Stimulated activated CD4-positive, alpha-beta T cell treated with anti-CD3 and anti-CD28 coated beads, Interleukin-1b, Interleukin-23, amount 100 ng/mL, for 1 hour (primary cell): ENCODE measurements at places on chromosomes 2 and 18.

DNA sequence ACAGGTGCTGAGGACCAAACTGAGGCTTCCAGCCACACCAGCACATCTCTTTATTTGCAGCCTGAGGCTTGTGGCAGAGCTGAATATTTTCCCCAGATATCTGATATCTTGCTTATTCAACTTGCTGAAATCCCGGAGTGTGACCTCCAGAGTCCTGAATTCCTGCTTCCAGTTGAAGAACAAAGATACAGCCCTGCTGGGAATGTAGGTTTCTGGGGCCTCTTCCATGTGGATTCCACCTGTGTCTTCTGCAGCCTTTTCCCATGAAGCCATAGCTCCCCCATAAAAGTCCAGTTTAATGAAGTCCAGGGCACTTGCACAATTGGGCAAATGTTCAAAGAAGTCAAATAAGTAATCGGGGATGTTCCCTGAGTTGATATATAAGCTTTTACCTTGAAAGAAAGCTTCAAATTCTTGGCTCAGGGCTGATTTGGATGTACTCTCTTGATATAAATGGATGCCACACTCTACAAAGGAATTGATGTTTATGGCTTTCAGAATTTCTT is 14.9 kb downstream of the NLRC4 start:
- no peak for DNase-seq

GRCh38 chr18:43004421-43004820 is 111.1 kb downstream of the RIT2 start:
- DNase-seq, result no peak

DNA sequence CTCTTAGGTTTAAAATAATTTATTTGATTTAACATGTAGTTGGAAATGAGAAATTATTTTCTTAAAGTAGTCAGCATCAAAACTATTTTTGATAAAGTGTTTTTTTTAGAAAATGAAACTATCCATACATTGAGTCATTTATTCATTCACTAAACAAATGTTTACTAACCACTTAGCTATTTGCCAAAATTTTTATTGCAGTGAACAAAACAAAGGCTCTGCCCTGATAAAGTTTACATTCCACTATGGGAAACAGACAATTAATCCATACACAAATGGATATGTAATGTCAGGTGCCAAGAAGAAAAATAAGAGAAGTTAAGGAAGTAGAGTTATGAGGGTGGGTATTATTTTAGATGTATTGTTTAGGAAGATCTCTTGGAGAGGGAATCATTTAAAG is 19.1 kb upstream of the CCDC178 start:
- no peak for DNase-seq

DNA sequence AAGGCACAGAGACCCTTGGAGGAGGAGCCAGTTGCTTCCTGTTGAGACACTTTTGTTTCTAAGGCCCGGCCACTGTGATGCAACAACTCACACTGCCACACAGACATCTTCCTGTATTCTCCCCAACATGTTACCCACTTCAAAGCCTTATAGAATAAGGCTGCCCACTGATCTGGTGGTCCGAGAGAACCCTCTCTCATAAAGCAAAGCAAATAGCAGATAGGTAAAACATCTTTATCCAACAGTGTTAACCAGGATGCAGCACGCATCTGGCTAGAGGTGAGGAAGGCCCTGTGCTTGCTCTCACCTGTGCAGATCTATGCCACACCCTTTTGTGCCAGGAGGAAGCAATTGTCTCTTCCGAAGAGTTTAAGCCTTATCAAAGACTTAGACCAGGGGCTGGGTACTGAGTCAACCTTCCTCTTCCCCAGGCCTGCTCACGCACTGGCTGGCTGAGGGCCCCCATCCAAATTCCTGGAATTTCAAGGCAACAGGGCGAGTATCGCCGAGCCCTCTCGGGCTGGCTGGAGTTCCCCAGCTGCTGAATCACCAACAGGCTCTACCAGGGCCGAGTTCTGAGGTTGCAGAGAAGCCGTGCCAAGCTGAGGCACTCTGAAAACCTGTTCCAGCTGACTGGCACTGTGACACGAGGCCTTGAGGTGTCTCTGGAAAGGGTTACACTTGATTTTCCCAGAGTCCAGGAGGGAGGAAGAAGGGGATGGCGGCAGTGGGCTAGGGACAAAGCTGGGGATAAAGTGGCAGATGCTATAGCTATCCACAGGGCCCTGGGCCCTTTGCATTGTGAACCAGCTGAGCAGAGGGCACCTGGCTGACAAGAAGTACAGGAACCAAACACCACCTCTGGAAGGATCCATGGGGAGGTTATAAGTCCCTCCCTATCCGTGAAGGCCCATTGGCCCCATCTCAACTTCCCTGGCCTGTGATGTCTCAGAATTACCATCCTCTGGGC is 29.3 kb downstream of the TGFA start:
- DNase-seq, result no peak

DNA sequence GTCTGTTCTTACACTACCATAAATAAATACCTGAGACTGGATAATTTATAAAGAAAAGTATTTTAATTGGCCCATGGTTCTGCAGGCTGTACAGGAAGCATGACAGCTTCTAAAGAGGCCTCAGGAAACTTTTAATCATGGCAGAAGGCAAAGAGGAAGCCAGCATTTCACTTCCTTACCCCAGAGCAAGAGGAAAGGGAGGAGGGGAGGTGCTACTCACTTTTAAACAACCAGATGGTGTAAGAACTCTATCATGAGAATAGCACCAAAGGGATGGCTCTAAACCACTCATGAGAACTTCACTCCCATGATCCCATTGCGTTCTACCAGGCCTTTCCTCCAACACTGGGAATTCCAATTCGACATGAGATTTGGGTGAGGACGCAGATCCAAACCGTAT is 344.4 kb upstream of the SLC39A10 start:
- DNase-seq, result no peak

GRCh38 chr2:26347286-26347865 is 787 bp upstream of the ADGRF3 start:
- no peak for DNase-seq

- DNase-seq, result no peak
Observed at GRCh38 chr2:162092658-162093556, 18.9 kb upstream of the DPP4 start.

DNA sequence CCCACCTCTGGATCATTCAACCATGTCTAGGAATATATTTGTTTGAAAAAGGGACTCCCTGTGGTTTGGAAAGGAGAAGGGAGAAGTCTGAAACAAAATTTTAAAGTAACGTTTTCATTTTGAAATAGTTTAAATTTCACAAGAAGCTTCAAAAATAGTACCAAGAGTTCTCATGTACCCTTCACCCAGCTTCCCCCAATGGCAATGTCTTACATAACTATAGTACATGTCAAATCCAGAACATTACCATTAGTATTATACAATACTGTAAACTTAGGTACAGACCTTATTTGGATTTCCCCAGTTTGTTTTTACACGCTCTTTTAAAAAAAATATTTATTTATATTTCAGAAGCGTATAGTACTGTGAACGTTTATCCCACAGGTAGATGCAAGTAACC is 4.0 kb upstream of the LYG2 start:
- no peak for DNase-seq

DNA sequence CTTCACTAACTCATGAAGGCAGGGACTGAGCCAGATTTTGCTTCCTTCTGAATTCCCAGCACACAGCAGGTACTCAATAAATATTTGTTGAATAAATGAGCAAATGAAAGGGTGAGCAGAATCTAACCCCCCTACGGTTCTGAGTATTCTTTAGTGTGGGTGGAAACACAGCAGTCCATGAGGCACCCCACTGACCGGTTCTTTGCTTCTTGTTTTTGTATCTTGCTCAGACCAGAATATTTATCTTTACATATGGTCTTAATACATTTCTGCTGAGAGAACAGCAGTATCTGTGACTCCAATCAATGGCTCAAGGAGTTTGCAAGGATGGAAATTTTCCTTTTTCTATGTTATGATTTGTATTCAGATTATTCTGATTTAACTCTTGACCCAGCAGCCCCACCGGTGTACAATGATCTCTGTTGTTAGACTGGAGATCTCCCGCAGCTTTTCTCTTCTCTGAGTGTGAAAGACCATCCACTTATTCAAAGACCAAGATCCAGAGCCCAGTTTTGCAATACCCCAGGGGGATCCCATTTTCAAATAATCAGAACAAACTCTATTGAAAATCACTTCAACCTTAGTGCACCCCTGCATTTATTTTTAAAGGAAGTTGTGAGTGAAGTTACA is 506.5 kb upstream of the TNP1 start:
- DNase-seq, result no peak

- no peak for DNase-seq
Observed at GRCh38 chr2:19575641-19576040, 217.2 kb upstream of the OSR1 start.

- DNase-seq, result no peak
Observed at GRCh38 chr2:44616667-44617155, 255.0 kb downstream of the CAMKMT start.

- no peak for DNase-seq
Observed at GRCh38 chr2:136246086-136246669, 128.2 kb upstream of the CXCR4 start.

- DNase-seq, result no peak
Observed at GRCh38 chr18:805008-805754, 6.9 kb downstream of the YES1 start.

GRCh38 chr18:36374262-36374661 is 76.7 kb downstream of the FHOD3 start:
- DNase-seq, result no peak

- peak; percentile 79 for DNase-seq
Observed at GRCh38 chr2:172555522-172556283, at the start of gene PDK1. TSS of gene PDK1 (plus strand) at chr2:172556090. CDS start at chr2:172556151, 61 bp downstream.

GRCh38 chr2:60066096-60066839 is 487.2 kb downstream of the BCL11A start:
- no peak for DNase-seq

DNA sequence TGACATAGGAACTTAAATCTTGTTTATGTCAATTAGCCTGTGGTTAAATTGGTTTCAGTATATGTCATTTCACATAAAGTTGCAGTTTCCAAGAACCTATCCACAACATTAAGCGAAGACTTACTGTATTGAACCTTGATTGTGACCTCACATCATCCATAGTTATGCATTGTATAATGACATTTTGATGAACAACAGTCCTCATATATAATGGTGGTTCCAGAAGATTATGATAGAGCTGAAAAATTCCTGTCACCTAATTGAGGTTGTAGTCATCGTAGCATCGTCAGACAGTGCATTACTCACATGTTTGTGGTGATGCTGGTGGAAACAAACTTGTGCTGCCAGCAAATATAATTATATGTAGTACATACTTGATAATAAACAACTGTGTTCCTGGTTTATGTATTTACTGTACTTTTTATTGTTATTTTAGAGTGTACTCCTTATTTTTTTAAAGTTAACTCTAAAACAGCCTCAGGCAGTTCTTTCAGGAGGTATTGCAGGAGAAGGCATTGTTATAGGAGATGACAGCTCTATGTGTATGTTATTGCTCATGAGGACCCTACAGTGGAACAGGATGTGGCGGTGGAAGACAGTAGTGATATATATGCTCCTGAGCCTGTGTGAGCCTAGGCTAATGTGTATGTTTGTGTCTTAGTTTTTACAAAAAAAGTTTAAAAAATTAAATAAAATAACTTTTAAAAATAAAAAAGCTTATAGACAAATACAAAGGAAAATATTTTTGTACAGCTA is 56.6 kb downstream of the UBE2E3 start:
- no peak for DNase-seq

- no peak for DNase-seq
Observed at GRCh38 chr2:86160156-86160952, 34.9 kb downstream of the IMMT start.

- DNase-seq, result no peak
Observed at GRCh38 chr2:7999683-8000476, 682.0 kb upstream of the ID2 start.

GRCh38 chr2:33304032-33304864 is 172.2 kb upstream of the RASGRP3 start:
- no peak for DNase-seq

DNA sequence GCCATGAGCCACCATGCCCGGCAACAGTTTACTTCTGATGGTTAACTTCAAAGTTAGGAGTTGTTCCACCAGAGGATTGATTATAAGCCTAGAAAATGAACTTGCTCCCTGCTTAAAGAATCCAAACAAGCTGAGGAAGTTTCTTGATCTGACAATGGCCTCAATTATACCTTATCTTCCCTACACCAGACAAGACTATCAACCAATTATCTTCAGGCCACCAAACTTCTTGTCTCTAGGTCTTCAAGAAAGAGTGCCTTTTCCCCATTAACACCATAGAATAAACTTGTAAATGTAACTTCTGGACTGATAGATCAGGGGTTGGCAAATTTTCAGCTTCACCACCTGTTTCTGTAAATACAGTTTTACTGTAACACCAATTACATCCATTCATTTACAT is 15.0 kb downstream of the ZC3H8 start:
- no peak for DNase-seq

DNA sequence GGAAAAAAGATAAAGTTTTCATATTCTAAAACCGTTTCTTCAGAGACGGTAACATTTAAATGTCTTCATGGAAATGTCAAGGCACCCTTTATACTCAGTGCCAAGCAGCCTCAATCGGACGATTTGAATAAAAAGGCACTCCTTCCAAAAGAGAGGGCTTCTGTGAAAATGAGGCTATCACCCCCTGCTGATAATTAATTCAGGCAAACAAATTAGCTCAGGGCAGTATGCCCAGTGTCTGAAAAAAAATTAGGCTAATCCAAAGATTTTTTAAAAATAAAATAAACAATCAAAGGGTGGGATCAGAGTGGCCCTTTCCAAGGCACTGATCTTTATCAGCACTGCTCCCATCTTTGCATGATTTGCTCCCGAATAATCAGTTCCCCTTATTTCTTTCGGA is 151.0 kb upstream of the PID1 start:
- DNase-seq, result no peak

DNA sequence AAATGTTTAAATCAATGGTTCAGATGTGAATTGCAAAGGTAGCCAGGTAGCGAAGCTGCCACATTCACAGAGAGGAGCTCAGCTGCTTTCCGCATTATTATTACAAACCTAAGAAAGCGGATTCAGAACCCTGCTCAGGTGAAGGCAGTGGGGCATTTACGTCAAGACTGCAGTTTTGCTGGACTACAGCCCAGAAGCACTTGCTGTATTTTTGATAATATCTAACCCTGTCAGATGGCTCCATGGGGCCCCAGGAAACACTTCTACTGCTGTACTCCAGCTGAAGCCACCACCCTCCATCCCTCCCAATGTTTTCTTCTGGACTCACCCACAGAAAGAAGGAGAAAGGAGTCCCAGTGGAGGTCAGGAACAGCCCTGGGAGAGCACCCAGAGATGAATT is 96.9 kb downstream of the TPO start:
- no peak for DNase-seq

DNA sequence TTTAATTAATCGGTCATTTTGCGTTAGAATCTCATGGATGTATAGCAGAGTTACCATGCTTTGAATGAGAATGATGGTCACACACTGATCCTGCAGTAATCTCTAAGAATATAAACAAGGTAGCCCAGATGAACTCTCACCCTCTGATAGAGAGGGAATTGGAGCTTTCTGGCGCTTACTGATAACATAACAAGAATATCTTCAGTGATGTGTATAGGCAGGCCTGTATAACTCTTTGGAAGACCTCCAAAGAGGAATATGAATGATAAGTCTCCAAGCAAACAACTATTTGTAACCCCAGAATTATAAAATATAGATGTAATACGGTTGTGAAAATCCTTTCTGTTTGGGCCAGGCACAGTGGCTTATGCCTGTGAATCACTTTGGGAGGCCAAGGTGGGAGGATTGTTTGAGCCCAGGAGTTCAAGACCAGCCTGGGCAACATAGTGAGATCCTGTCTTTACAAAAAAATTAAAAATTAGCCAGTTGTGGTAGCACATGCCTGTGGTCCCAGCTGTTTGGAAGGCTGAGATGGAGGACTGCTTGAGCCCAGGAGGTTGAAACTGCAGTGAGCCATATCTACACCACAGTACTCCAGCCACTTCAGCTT is 52.5 kb upstream of the LTBP1 start:
- no peak for DNase-seq

GRCh38 chr2:219199470-219200211 is 6.9 kb upstream of the ZFAND2B start:
- DNase-seq, result no peak
